Activated T-cell treated with anti-CD3 and anti-CD28 coated beads for 4 hours (primary cell): ENCODE measurements at places on chromosomes 5 and 9.

GRCh38 chr9:118482306-118482705, 778.1 kb downstream of the TLR4 start:
- no peak for DNase-seq

DNA sequence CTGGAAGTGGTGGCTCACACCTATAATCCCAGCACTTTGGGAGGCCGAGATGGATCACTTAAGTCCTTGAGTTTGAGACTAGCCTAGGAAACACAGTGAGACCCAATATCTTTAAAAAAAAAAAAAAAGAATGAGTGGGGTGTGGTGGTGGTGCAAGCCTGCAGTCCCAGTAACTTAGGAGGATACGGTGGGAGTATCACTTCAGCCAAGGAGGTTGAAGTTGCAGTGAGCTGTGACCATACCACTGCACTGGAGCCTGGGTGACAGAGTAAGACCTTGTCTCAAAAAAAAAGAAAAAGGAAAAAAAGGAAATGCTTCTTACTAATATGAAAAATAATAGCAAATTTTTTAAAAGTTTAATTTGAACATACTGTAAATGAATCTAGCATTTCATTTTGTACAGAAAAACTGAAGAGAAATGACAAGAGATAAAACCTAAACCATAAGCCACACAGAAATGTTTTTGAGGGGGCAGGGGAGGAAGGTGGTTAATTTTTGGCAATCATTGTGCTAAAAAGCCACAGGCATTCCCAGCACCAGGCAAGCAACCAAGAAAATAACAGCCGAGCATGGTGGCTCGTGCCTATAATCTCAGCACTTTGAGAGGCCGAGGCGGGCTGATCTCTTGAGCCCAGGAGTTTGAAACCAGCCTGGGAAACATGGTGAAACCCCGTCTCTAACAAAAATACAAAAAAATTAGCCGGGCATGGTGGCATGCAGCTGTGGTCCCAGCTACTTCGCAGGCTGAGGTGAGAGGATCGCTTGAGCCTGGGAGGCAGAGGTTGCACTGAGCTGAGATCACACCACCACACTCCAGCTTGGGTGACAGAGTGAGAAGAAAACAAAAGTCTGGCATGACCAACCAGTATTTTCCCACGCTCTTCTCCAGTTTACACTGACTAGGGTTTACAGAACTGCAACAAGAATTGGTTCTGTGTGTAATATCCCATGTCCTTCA, 114.5 kb upstream of the NR5A1 start:
- DNase-seq, result no peak

DNA sequence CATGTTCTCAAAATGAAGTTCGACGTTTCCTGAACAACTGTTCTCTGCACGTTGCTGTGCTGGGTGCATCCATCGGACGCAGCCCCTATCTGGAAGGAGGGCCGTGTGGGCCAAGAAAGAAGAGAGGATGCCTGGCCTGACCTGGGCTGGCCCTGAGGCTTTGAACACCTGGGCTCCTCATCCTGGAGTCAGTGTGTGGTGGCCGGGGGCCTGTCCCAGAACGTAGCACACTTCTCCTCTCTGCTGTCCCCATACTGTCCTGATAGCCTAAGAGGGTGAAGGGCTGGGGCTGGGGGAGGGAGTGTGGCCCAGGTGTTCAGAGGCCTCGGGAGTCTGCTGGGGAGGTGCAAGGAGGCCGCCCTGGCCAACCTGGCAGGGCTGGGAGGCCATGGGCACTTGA, 21.5 kb downstream of the COL5A1 start:
- DNase-seq, result no peak

DNA sequence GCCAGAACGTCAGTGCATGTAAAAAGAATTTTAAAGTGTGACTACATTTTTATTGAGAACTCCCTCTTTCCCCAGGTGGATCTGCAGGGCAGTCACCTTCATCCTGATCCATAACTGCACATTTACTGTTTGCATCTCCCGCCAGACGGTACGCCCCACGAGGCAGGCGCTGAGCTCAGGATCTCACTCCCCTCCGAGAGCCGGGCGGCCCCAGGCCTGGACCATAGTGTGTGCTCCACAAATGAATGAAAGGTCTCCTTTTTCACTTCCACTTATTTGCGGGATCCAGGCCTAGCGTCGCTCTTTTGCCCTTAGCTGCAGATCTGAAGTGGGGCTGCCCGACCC, 378 bp downstream of the DROSHA start:
- peak; percentile 6 for DNase-seq

GRCh38 chr9:134243778-134244467, 79.6 kb upstream of the RNU6ATAC start:
- peak; percentile 10 for DNase-seq

GRCh38 chr5:178304761-178305645, 72.4 kb upstream of the PHYKPL start:
- DNase-seq, result no peak

GRCh38 chr9:23638011-23638410, 188.0 kb downstream of the ELAVL2 start:
- DNase-seq, result no peak

DNA sequence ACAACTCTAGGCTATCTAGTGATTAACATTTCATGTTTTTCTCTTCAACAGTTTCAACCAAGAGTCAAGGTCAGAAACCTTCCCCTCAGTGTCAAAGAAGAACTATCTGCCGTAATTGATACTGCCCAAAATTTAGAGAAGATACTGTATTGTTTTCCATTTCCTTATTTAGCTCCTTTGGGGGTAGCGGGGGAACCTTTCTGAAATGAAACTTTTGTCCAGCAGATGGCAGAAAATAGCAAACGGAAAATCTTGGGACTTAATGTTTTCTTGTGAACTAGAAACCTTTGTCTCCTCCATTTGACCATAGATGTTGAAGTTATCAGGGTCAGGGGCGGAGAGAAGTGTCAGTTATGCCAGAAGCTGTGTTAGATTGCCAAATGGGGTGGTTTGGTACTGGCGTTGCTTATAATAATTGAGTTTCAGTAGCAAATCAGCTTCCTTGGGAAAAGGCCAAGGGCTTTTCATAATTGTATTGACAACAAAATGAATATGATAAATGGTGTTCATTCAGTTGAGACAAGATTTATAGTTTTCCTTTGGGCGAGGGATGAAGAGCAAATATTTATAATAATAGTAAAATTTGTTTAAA, 101.7 kb upstream of the TLX3 start:
- peak; percentile 4 for DNase-seq

GRCh38 chr5:138457531-138458275, 7.6 kb upstream of the EGR1 start:
- no peak for DNase-seq

DNA sequence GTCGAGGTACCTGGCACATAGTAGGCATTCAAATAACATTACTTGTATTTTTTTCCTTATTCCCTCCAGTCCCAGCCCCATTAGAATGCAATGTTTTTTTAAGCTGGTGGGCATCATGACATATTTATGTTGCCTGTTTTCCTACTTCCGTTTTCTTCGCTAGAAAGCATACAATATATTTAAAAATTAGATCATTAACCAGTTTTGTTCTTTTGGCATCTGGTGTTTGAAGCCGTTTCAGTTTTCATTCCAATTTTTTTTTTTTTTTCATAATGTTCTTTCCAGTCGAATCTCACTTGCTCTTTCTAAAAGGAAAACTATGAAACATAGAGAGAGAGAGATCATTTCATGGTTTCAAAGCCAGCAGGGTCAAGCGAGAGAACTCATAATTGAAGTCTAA, 228.3 kb upstream of the C9orf72 start:
- DNase-seq, result no peak

- DNase-seq, result no peak
Observed at GRCh38 chr5:1524799-1525623, 1.3 kb upstream of the LPCAT1 start.

- DNase-seq, result no peak
Observed at GRCh38 chr5:38323645-38324295, 65.4 kb downstream of the EGFLAM start.
